Lower lobe of right lung (tissue), 2 donors: ENCODE measurements at places on chromosomes 12 and 14. TPM values are rescaled to one million over a fixed set of nuclear protein-coding genes. Genes with fewer than 3 reads are reported as not detected.

DNA sequence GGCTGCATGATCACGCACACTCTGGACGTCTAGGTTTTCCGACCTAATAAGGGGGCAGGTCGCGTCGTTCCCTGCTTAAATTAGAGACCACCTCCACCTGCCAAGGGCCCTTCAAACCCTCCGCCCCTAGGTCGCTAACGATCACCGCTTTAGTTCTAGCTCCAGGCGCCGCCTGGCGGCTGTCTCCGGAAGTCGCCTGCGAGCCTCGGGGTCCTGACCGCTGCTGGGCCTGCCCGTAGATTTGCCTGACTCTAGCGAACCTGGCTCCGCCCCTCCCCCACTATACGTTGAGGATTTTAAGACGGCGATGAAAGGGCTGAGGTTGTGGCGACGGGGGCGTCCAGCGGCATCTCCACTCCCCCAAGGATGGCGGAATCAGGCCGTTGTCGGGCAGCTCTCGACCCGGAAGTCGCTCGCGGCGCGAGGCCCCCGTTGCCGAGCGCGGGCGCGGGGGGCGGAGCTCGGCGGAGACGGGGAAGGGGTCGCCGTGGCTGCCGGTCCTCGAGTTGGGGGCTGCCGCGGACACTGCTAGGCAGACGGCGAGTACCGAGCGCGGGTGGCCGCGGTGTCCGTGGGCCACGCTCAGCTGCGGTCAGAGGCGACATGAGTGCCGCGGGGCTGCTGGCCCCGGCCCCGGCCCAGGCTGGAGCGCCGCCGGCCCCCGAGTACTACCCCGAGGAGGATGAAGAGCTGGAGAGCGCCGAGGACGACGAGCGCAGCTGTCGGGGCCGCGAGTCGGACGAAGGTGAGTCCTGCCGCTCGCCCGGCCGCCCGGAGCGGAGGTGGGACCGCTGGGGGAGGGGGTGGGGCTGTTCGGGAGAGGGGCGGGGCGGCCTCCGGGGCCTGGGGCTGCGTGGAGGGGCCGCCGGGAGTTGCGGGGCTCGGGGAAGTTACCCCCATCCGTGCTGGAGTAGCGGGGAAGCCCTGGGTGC, at the start of gene SUDS3:
TSS of gene SUDS3 (plus strand) at position 467 of the 932 bp plus-strand sequence. CDS start at position 604, 137 bp downstream.
- H3K27ac ChIP-seq, result peak within 1 kb of the TSS; percentile 98
- peaks cover 35% of the 10 kb centered on the region for H3K4me1 ChIP-seq
- peak; percentile 94 for DNase-seq
- H3K36me3 ChIP-seq, result peaks cover 22% of the 10 kb centered on the region
- H3K4me3 ChIP-seq, result peak within 1 kb of the TSS; percentile 95

GRCh38 chr14:55572578-55572977, 7.4 kb upstream of the KTN1 start:
- DNase-seq, result no peak
- no peak overlapping the region for H3K4me3 ChIP-seq
- no peaks in the 10 kb centered on the region for H3K4me1 ChIP-seq
- H3K27ac ChIP-seq, result no peak overlapping the region
- H3K36me3 ChIP-seq, result no peaks in the 10 kb centered on the region
- H3K27me3 ChIP-seq, result no peaks in the 10 kb centered on the region

DNA sequence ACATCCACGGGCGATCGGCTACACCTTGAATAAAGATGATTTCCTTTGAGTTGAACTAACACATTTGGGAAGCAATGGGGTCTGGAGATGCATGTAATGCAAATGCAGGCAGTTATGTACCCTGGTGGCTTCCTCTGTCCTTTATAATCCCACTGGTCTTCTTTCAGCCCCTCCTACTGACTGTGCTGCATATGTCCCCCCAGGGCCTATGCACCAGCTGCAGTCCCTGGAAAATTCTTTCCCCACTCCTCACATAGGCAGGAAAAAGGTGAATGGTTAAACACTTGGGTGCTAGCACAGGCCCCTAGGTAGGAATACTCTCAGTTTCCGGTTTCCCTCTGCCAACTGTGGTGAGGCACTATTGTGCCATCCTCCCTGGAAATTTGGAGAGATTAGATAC, 294.8 kb upstream of the SOX5 start:
- H3K4me3 ChIP-seq, result no peak overlapping the region
- no peak for DNase-seq
- no peaks in the 10 kb centered on the region for H3K4me1 ChIP-seq
- H3K27ac ChIP-seq, result no peak overlapping the region
- H3K36me3 ChIP-seq, result no peaks in the 10 kb centered on the region
- no peaks in the 10 kb centered on the region for H3K27me3 ChIP-seq

DNA sequence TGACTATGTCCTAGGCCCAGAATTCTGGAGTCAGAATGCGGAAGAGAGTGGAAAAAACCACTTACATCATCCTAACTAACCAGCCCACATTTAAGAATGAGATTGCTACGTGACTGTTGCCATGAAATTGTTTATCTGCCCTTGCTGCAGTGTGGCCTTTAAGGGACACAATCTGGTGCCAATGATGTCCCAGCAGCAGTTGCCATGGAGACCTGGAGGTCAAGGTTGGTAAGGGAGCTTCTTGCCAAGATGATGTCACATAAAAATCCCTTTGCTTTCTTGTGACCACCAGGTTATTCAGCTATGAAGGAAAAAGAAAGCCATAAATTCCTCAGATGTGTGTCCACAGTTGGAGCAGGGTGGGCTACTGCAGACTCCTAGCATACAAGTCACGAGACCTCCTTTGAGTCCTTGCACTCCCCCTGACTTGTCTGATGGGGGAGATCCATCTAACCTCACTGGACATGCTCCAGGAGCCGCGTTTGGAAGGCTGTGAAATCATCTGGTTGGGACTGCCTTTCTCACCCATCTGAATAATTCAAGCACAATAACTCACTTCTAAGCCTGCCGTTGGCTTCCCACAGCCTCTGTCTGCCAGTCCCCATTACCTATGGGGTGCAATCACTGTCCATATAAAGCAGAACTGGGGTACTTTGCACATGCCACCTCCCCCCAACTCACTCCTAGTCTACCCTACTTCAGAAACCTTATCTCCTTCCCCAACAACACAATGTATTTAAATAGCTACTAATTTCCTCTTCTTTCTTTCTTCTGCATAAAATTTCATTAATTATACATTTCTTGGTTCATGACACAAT, 165.6 kb downstream of the ZFP36L1 start:
- H3K4me3 ChIP-seq, result no peak overlapping the region
- DNase-seq, result no peak
- H3K27ac ChIP-seq, result peak overlapping the region; percentile 46
- no peaks in the 10 kb centered on the region for H3K36me3 ChIP-seq

Gene SYNE3
- 22.4 TPM for total RNA-seq

- no peaks in the 10 kb centered on the region for H3K27me3 ChIP-seq
- no peaks in the 10 kb centered on the region for H3K4me1 ChIP-seq
- no peak overlapping the region for H3K27ac ChIP-seq
- peaks cover 84% of the 10 kb centered on the region for H3K36me3 ChIP-seq
These were observed 15.9 kb downstream of the GOLGA3 start for GRCh38 chr12:132812631-132813305.

GRCh38 chr12:131529196-131530040, 181.5 kb upstream of the SFSWAP start:
- H3K4me3 ChIP-seq, result no peak overlapping the region
- no peaks in the 10 kb centered on the region for H3K27me3 ChIP-seq
- no peak for DNase-seq
- no peaks in the 10 kb centered on the region for H3K36me3 ChIP-seq
- H3K4me1 ChIP-seq, result no peaks in the 10 kb centered on the region

DNA sequence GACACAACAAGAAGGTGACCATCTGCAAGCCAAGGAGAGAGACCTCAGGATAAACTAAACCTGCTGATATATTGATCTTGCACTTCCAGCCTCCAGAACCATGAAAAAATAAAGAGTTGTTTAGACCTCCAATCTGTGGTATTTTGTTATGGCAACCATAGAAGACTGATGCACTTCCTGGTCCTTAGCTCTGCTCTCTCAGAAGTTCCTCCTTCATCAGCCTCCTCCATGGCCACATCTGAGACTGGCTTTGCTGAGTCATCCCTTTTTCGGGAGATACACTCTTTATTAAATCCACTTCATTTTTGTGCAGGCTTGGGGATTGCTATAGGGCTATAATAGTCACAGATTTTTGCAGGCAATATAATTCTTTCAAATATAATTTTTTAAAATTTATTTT, 89.6 kb upstream of the ATF7IP start:
- H3K4me3 ChIP-seq, result no peak overlapping the region
- DNase-seq, result no peak
- H3K27me3 ChIP-seq, result no peaks in the 10 kb centered on the region
- peaks cover 17% of the 10 kb centered on the region for H3K4me1 ChIP-seq

DNA sequence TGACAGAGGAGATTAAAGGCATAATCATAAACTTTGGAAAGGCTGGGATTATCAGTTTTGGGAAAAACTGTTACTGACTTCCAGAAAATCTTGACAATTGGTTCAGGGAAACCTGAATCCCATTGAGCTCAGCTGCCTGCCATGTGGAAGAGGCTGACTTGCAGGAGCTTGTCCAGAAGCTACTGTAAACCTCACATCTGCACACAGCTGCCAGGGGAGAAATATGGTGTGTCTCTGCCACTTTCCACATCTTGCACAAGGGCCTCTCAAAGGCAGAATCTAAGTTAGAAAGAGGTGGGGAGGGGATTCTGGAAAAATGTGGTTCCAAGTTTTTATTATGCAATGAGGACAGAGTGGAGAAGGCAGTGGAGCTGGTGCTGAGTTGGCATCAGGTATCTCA, 8.7 kb upstream of the BHLHE41 start:
- peaks cover 9% of the 10 kb centered on the region for H3K27me3 ChIP-seq
- H3K27ac ChIP-seq, result no peak overlapping the region
- no peak for DNase-seq
- peaks cover 6% of the 10 kb centered on the region for H3K4me1 ChIP-seq
- H3K36me3 ChIP-seq, result no peaks in the 10 kb centered on the region

GRCh38 chr14:65731933-65732506, 319.5 kb downstream of the FUT8 start:
- peaks cover 7% of the 10 kb centered on the region for H3K36me3 ChIP-seq
- H3K4me1 ChIP-seq, result no peaks in the 10 kb centered on the region
- no peak for DNase-seq
- H3K27me3 ChIP-seq, result no peaks in the 10 kb centered on the region
- H3K4me3 ChIP-seq, result no peak overlapping the region
- H3K27ac ChIP-seq, result no peak overlapping the region

Gene TDP1
- total RNA-seq, result 9.6 TPM

Gene MYF5
- total RNA-seq, result not detected

- no peak overlapping the region for H3K27ac ChIP-seq
- peaks cover 32% of the 10 kb centered on the region for H3K36me3 ChIP-seq
- DNase-seq, result no peak
- H3K27me3 ChIP-seq, result peaks cover 3% of the 10 kb centered on the region
- H3K4me3 ChIP-seq, result no peak overlapping the region
These were observed 35.5 kb upstream of the TSPAN9 start for GRCh38 chr12:3041558-3042164.

DNA sequence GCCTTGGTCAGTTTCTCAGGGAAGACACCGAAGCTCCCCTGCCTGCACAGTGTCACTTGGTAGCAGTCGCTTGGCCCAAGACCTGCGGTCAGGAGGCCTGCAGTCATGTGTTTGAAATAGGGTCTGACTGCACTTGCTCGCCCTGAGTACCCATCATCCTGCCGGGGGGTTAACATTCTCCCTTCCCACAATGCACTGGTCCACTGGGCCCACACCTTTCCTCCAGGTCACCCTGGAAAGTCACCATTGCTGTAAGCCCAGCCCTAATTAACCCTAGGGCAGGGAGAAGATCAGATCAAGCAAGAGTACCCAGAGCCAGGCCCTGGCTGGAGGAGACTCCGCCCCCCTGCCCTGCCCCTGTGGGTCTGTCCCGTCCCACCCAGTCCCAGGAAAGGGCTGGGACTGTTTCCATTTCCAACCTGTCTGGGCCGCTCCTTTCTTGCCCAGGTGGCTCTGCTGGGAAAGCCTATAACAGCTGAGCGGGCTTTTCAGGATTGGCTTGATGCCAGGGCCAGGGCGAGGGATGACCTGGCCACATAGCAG, 87.1 kb downstream of the ZFP36L1 start:
- no peaks in the 10 kb centered on the region for H3K36me3 ChIP-seq
- H3K27me3 ChIP-seq, result no peaks in the 10 kb centered on the region
- H3K27ac ChIP-seq, result no peak overlapping the region
- DNase-seq, result no peak

Gene PDE3A
- total RNA-seq, result 5.5 TPM

Gene MIPOL1
- 12.1 TPM for total RNA-seq

- no peaks in the 10 kb centered on the region for H3K27me3 ChIP-seq
- H3K4me1 ChIP-seq, result no peaks in the 10 kb centered on the region
- no peak overlapping the region for H3K27ac ChIP-seq
- H3K4me3 ChIP-seq, result no peak overlapping the region
- H3K36me3 ChIP-seq, result no peaks in the 10 kb centered on the region
- DNase-seq, result no peak
These were observed 78.3 kb upstream of the METAP2 start for GRCh38 chr12:95395696-95396095.

DNA sequence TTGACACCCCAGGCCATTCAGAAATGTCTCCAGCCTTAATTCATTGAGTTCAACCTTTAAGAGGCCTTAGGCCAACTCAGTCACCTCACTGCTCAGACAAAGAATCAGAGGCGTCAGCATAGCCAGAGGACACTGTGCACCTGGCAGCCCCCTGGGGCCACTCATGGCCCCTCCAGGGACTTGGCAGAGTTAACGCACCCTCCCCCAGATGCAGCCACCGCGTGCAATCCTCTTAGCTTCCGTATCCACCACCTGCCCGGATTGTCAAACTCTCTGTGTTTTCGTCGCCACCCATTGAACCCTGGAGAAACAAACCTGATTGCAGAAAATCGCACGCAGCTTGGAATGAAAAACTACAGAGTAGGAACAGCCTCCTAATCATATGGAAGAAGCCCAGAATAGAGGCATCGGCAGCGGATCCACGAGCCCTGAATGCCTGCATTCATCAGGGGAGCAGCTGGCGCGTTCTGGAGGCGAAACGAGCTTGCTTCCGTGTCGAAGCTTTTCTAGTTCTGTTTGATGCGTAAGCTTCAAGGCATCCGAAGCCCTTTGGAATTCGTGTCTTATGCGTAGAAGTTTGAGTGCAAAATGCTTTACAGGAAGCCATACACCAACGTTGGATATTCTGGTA, 22.4 kb downstream of the BRI3BP start:
- H3K27me3 ChIP-seq, result no peaks in the 10 kb centered on the region
- no peak overlapping the region for H3K4me3 ChIP-seq
- no peak for DNase-seq
- H3K27ac ChIP-seq, result no peak overlapping the region
- H3K4me1 ChIP-seq, result no peaks in the 10 kb centered on the region

Gene C14orf39
- not detected for total RNA-seq

Gene CIDEB
- total RNA-seq, result 16.4 TPM

Gene FAM177A1
- total RNA-seq, result 104 TPM

Gene SIX6
- not detected for total RNA-seq

Gene PROX2
- 0.12 TPM for total RNA-seq

Gene TMEM132C
- total RNA-seq, result 1.6 TPM

Gene RAB2B
- 30.7 TPM for total RNA-seq
